GM04503 (cell line): ENCODE measurements at places on chromosomes 1 and 21.

DNA sequence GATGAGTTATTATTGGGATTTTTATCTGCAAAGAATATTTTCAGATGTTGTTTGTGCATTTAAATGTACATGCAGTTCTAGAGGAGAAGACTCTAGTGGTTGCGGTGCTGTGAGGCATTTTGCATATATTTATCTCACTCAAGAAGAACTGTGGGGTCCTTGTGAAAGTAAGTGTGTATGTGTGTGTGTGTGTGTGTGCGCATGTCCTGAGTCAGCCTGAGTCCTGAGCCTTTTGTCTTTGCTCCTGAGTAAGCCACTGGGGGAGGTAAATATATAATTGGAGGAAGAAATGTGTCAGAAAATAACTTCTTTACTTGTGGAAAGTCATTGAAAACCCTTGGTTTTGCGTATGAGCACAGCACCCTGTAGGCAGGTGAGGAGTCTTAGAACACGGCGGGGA, 55.6 kb upstream of the CD34 start:
- DNase-seq: no peak

GRCh38 chr1:224739997-224740684, 124.0 kb downstream of the CNIH3 start:
- no peak for DNase-seq

DNA sequence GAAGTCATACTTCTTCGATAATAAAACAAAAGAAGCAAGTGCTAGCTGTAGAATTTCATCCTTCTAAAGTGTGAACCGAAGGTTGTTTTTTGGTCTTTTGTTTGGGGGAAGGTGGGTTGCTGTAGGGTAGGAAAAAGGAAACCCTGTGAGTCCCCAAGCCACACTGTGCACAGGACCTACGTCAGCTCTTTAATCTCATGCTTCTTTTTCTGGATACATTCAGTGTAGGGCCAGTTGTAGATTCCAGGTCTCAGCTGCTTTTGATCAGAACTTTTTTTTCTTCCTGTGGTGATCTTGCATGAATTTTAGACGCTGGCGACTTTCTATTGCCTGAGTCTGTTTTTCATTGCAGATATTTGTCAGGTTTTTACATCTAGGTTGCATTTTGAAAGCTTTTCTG, 40.2 kb downstream of the BCL9 start:
- DNase-seq: no peak

- DNase-seq: no peak
Observed at GRCh38 chr21:23131177-23131576, 2133.0 kb downstream of the NCAM2 start.

- DNase-seq: no peak
Observed at GRCh38 chr1:201465698-201466290, 3.2 kb downstream of the PHLDA3 start.

DNA sequence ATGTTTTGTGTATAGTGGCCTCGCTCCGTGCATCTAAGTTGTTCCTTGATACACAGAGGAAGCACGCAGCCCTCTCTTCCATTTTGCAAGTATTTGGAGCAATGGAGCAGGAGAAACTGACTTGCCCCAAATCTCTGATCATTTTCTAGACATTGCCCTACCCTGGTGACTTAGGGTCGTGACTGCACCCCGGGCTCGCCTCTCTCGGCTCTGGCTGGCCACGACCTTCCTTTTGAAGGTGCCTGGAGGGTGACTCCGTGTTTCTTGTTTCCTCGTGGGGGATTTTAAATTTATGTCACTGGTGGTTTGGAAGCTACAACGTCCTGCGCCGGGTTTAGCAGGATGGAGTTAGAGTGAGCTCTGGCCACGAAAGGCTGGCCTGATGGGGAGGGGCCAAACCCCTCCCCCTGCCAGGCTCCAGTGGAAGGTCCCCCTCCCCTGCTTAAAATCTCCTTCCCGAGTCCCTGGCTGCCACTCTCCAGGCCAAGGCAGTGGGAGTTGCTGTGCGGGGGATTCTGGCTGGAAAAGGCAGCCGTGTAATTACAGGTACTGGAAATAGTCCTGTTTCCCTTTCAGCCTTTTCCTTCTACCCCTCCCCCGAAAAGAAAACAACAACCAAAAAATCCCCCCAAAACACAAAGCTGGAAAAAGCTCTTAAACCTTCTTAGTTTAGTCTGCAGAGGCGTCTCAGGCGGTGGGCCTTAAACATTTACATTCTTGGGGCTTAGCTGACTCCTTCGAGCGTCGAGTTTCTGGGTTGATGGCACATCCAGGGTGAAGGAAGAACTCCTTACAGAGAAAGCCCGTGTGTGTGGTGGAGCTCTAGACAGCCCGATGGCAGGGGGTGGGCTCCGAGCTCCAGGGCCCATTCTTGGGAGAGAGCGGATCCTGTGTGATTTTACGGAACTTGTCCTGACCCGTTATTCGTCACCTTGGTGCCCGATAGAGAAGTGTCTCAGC, 28.1 kb downstream of the SPSB1 start:
- no peak for DNase-seq

DNA sequence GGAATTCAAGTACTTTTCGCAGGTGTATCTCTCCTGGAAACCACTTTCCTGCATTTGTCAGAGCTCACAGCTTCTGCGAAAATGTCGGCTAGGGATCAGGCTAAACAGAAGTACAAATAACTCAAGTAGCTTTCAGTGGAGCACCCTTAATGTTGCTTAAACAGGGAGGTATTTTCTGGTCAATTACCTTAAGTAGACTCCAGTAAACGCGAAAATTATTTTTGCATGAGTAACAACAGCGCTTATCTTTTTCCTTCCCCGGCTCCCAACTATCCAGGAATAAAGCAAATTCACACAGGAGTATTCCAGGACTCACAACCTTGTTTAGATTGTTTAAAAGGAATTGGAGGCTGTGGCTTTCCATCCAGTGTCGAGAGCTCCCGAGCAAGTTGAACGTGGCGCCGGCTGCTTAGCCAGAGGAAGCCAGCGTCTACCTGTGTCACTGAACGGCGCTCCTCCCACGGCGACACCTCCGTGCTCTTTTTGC, 7.3 kb upstream of the SIM2 start:
- no peak for DNase-seq

DNA sequence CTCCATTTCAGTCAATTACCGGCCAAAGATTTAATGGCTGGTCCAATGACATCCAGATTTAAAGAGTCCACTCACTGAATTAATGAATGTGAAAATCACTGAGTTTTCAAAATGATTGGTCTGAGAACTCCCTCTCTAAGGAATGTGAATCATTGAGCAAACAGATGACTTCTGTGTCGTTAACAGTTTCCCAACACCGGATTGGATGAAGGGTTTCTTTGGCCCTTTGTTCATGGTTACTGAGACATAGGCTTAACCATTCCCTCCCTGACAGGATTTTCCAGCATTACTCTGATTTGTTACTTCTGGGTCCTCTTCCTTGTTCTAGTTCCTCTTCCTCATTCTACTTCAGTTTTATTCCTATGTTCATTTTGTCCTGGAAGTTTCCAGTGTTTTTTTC, 1.5 kb upstream of the CLDN17 start:
- DNase-seq: no peak

DNA sequence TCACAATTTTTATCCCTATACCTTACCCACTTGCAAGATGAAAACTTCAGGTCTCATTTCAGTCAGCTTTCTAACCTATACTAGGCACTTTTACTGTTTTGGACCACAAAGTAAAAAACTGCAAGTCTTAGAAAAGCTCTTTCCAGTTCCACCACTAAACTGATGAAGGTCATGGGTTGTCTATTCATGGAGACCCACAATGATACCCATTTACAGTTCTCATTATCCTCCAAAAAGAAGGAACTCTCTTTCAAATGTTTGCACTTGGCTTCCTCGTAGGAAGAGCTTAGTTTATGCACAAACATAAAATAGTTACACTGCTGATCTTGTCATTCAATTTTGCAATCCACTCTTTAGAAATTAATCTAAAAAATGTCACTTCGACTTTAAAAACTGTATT, 9.3 kb downstream of the ZNF281 start:
- DNase-seq: no peak

DNA sequence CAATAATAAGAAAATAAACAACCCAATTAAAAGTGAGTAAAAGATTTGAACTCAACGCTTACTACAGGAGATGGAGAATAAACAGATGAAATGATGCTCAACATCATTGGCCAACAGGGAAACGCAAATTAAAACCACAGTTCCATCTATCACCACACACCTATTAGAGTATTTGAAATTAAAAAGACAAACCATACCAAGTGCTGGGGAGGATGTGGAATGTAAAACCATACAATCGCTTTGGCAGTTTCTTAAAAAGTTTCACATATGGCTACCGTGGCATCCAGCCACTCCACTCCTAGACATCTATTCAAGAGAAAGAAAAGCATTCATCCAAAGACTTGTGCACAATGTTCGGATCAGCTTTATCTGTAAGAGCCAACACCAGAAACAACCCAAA, 1.3 kb upstream of the LRRC3 start:
- DNase-seq: no peak

- DNase-seq: peak; percentile 50
Observed at GRCh38 chr1:197838836-197839235, 63.6 kb upstream of the DENND1B start.

GRCh38 chr21:46219591-46220239, 8.9 kb downstream of the LSS start:
- no peak for DNase-seq

- DNase-seq: no peak
Observed at GRCh38 chr1:217495249-217495648, 135.6 kb downstream of the GPATCH2 start.

DNA sequence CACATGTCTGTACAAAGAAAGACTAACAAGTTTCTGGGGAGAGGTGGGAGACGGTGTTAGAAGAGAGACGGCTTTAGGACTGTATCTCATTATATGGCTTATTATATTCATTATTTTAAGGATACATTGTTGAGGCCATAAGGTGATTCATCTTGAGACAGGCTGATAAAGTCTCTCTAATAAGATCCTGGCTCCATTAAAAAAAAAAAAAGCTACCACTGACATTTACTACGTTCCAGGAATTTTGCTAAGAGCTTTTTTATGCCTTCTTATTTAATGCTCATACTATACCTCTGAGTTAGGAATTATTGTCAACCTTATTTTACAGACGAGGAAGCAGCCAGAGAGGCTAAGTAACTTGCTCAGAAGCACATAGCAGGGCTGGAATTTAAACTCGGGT, 173.7 kb downstream of the GABPA start:
- DNase-seq: no peak

- peak; percentile 41 for DNase-seq
Observed at GRCh38 chr1:97364086-97364485, 556.7 kb downstream of the DPYD start.

DNA sequence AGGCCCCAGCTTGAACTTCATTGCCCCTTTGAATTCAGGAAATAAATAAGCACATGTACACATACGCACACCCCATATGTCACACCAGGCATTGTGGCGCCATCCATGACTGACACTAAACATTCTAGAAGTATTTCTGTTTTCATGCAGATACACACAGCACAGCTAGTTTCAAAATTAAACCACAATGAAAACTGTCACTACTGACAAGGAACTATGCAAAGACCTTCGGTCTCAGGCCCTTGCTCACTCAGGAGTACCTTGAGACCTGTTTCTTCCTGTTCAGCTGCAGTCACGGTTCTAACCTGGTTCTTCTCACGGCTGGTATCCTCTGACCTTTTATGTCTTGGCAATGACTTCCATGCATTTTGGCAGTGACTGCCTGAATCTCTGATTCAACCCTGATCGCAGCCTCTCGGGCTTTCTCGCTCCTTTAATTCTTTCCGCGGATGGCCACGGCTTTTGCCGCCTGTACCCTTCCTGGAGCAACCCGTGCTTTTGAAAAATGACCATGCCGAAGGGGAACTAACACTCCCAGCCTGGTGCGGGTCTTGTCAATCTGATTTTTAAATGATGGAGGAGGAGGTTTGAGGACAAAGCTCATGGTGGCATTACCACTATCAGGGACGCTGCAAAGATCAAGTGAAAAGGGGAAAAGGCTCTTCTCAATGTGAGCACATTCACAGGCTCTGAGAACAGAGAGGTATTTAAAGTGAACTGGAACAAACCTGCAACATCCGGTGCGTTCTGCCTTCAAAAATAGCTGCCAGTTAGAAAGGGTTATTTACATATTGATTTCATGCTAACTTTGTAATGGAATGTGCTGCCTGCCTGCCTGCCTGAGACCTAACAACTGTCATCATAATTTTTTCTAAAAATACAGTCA, 384.6 kb downstream of the RRAGC start:
- DNase-seq: no peak
